ENCODE measurements at places on chromosomes 4 and X.

GRCh38 chr4:47704693-47705325, 133.1 kb downstream of the CORIN start:
- no peak for DNase-seq

DNA sequence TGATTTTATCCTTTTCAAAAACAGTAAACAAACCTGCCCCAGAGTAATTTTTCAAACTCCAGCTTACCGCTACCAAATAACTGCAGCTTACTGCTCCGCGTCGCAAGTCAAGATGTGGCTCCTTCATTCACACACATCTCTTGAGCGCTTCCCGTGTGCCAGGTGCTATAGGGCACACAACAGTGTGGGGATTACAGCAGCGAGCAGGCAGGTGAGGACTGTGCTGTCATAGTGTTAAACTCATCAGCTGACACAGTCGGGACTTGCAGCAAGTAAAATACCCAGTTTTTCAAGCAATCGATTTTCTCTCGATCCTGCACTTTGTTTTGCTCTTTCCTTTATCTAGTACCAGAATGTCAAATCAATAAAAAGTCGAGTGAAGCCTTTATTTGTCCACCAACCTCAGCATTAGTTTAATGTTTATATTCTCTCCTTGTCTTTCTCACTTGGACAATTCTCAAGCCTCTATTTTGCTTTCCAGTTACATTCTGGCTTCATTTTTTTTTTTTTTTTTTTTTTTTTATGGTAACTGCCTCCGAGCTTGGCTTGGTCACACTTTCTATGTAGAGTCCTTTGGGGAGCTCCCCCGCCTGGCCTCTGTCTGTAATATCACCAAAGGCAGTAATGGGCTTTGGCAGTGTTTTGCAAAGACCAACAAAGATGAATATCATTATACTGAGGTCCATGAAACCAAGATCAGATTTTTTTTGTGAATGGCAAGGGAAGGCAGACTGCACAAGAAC, 8.3 kb upstream of the ASB5 start:
- DNase-seq, result no peak

GRCh38 chr4:48346594-48346993, 5.3 kb downstream of the SLAIN2 start:
- DNase-seq, result no peak

GRCh38 chrX:113274345-113274744, 433.7 kb upstream of the AMOT start:
- DNase-seq, result no peak

GRCh38 chr4:73770917-73771316, 30.5 kb downstream of the CXCL8 start:
- no peak for DNase-seq

GRCh38 chr4:78074759-78075158, 17.6 kb downstream of the FRAS1 start:
- no peak for DNase-seq
